ENCODE measurements at places on chromosomes 3 and 15. TPM values are rescaled to one million over a fixed set of nuclear protein-coding genes. Genes with fewer than 3 reads are reported as not detected.

DNA sequence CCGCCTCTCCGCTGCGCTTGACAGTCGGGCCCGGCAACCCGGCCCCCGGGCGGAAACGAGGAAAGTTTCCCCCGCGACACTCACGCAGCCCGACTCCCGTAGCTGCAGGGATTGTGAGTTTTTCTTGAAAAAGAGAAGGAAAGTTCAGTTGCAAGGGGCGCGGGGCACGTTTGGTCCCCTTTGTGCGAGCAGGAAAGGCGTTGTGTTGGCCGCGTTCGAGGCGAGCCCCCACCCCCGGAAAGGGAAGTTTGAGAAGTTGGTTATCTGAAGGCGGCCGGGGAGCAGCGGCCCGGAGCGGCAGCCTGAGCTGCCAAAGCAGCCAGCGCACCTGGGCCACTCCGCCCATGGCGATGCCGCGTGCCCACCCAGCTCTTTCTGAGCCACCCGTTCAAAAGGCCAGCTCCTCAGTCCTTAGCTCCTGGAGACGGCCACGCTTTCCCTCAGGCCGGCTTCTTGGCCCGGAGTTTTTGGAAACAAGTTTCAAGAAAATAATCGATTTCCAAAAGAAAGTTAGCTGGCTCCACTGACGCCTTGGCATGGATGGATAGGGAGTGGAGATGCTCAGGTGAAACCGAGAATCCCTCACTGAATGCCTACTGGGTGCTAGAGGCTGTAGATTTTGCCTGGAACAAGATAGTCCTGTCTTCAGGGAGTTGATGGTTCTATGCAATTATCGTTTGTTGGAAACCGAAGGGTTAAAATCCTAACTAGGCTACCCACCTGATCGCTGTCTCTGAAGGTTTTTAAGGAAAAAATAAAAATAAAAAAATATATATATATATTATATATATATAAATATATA, 832 bp downstream of the TGFBR2 start:
- DNase-seq = no peak
- H3K4me3 ChIP-seq = no peak overlapping the region
- no peaks in the 10 kb centered on the region for H3K4me1 ChIP-seq
- H3K27me3 ChIP-seq = no peaks in the 10 kb centered on the region
- no peaks in the 10 kb centered on the region for H3K36me3 ChIP-seq

DNA sequence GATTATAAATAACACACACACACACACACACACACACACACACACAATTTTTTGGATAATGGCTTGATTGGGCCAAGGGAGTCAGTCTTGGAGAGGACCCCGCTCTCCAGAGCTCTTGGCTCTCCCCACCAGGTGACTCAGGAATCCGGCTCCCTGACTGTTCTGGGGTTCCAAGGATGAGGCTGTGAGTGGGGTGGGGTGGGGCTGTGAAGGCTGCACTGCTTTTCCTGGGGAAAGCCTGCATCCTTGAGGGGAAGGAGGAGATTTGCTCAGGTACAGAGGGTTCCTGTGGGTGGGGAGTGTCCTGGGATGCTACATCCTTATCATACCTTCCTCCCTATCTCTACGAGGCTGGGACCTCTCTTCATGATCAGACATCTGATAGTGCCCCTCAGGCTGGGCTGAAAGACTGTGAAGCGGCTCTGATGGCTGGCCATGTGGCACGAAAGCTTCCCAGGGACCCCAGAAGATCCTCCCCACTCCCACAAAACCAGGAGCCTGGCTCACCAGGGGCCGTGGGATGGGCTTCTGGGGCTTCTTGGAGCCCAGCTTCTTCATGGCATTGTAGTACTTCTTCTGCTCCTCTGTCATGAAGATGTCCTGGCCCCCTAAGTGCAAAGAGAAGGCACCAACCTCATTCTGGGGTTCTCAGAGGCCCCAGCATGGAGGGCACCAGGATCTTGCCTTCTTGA, 59.2 kb downstream of the EXOG start:
- H3K4me1 ChIP-seq = no peaks in the 10 kb centered on the region
- no peak overlapping the region for H3K27ac ChIP-seq
- no peak for DNase-seq
- no peaks in the 10 kb centered on the region for H3K36me3 ChIP-seq
- H3K27me3 ChIP-seq = no peaks in the 10 kb centered on the region
- H3K4me3 ChIP-seq = no peak overlapping the region

DNA sequence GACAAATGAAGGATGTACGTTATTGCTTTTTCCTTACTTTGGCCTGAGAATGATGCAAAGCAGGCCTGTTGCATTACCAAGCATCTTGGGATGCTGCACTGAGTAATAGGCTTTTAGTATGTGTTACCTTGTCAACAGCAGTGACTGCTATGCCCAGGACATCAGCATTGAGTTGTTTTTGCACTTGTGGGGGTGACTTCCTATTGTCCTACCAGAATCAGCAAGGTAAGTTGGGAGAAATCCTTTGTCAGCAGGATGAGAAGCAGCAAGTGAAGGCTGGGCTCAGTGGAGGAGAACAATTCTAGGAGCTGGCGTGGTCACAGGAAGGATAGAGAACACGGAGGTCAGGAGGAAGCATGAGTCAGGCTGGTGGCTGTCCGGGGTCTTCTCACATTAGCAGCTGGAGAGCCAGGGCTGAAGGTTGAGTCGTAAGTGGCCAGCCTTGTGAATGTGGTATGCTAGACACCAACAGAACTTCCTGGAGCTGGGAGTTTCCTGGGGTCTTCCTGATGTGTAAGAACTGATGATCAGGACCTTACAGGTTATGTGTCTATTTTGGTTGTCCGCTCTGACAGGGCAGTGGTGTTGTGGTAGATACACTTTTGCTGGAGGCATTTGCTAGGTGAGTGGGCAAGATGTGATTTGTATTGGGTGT, 142.7 kb downstream of the FNDC3B start:
- H3K36me3 ChIP-seq = no peaks in the 10 kb centered on the region
- no peak for DNase-seq
- H3K27me3 ChIP-seq = no peaks in the 10 kb centered on the region
- no peaks in the 10 kb centered on the region for H3K4me1 ChIP-seq
- H3K4me3 ChIP-seq = no peak overlapping the region

DNA sequence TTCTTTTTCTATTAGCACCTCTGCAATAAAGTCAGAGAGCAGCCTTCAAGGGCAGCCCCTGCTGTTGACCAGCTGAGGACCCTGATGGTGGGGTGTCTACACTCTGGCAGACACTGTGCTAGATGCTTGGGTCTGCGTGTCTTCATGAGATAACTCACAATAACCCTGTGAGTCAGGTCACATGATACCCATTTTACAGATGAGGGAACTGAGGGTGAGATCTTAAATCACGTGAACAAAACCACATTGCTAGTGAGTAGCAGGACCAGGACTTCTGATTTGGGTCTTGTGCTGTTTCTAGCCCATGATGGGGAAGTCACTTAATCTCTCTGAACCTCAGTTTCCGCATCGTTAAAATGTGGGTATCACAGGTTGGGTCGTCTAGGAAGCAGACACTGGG, 118.5 kb upstream of the LIPC start:
- H3K4me1 ChIP-seq = no peaks in the 10 kb centered on the region
- H3K4me3 ChIP-seq = no peak overlapping the region
- no peaks in the 10 kb centered on the region for H3K27me3 ChIP-seq
- no peaks in the 10 kb centered on the region for H3K36me3 ChIP-seq

- no peaks in the 10 kb centered on the region for H3K27me3 ChIP-seq
- no peak overlapping the region for H3K4me3 ChIP-seq
- H3K36me3 ChIP-seq = no peaks in the 10 kb centered on the region
- H3K27ac ChIP-seq = no peak overlapping the region
- H3K4me1 ChIP-seq = peaks cover 55% of the 10 kb centered on the region
Observed at GRCh38 chr15:57114070-57114469, 195.6 kb downstream of the TCF12 start.

DNA sequence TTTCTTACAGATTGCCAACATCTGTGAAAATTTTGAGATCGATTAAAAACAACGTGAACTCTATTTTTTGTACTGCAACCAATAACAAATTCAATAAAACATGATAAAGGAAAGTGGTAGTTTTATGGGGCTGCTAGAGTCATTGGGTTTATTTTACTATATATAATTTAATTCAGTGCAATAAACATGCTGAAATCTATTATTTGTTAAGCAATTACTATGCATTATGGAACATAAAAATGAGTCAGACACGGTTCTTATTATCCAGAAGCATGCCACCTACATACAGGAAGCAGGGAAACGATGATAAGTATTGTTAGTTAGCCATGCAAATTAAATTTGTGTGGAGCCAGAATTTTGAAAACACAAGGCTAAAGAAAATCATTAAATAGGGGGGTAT, 27.2 kb downstream of the NPHP3 start:
- DNase-seq = no peak
- peaks cover 42% of the 10 kb centered on the region for H3K36me3 ChIP-seq
- H3K4me1 ChIP-seq = no peaks in the 10 kb centered on the region
- no peak overlapping the region for H3K27ac ChIP-seq

DNA sequence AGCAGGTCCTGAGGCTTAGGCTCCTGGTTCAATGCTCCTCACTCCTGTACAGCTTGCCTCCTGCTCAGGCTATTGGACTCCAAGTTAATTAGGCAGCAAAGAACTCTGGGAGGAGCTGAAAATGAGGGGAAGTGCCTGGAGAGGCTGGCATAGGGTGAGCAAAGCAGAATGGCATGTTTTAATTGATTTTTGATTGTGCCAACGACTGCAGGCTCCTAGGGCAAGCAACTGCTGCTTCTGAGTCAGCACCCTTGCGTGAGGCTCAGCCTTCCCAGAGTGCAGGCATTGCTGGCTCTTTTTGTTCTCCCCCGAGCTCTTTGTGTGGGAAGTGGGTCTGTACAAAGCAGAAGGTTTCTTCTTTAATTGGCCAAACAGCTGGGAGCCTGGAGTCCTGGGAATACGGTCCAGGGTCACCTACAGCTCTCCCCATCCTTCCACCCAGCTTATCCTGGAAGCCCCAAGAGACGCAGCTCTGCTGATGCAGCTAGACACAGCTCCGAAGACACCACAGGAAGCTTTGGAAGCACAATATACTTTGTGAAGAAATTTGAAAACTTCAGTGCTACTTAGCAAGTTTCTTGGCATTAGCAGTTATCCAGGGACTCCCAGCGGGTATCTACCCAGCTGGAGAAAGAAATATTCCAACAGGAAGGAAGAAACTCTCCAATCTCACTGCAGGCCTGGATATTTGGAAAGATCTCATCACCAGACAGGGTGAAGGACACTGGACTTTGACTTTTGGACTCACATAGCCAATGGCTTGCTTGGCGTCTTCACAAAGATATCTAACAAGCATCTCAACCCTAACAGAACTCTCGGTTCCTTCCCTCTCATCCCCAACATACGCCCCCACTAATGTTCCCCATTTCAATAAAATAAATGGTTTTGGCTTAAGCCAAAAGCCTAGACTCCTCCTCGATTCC, 76.8 kb downstream of the BDH1 start:
- no peak overlapping the region for H3K27ac ChIP-seq
- H3K27me3 ChIP-seq = no peaks in the 10 kb centered on the region
- no peak for DNase-seq
- no peaks in the 10 kb centered on the region for H3K36me3 ChIP-seq
- H3K4me3 ChIP-seq = no peak overlapping the region
- peaks cover 24% of the 10 kb centered on the region for H3K4me1 ChIP-seq

DNA sequence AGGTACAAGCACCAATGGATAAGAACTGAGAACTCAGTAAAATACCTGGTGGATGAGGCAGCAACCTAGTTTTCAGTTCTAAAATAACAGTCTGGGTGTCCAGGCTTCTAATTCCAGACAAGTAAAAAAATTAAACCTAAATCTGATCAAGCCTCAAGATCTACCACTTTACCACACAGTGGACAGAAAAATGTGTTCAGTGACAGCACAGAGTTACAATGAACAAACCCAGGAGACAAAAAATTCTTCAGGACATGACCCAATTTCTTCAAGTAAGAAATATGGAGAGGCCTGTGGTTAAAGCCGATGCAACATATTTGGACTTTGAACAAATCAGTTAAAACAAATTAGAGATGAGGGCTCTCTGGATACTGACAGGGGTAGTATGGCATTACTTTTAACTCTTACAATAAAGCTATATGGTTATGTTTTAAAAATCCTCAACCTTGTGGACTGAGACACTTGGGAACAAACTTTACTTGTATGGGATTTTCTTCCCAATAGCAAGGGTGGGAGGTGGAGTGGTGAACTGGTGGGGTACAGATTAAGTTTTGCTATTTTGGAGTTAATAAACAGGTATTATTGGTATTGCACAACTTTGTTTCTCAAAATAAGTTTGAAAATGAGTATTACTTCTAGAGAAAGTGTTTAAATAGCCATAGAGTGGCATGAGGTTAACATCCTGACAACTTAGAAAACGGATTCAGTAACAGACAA, 14.2 kb downstream of the CCNL1 start:
- no peak overlapping the region for H3K27ac ChIP-seq
- DNase-seq = no peak
- H3K36me3 ChIP-seq = peaks cover 54% of the 10 kb centered on the region
- H3K27me3 ChIP-seq = no peaks in the 10 kb centered on the region

DNA sequence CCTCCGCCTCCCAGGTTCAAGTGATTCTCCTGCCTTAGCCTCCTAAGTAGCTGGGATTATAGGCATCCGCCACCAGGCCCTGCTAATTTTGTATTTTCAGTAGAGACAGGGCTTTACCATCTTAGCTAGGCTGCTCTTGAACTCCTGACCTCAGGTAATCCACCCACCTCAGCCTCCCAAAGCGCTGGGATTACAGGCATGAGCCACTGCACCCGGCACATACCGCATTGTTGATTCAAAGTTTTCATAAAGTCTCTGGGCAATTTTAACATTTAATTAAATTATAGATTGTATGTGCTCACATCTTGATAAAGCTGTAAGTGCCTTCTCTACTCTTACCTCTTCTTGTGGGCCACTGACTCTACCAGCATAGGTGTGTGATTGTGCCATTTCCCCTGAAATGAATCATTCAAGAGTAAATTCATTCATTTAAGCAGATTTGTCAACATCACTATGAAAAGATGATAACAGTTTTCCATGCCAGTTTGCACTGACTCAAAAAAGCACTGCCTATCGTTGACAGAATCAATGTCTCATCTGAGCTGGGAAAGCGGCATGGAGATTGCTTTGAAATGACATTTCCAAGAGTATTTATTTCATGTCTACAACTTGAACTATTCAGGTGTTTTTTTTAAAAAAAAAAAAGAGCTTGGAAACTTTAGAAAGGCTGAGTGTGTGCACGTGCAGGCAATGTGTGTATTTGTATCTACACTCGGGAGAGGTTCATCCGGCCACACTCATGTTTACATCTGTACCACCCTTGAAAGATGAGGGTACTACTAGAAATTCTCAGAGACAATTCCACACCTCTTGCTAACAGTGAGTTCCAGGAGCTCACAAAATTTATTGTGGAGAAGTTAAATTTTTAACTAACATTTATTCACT, 3.5 kb downstream of the BCL2A1 start:
- no peak overlapping the region for H3K27ac ChIP-seq
- no peaks in the 10 kb centered on the region for H3K27me3 ChIP-seq
- no peak for DNase-seq
- H3K4me3 ChIP-seq = no peak overlapping the region
- peaks cover 13% of the 10 kb centered on the region for H3K4me1 ChIP-seq

Gene CRABP1
- total RNA-seq = not detected

Gene AHSG
- total RNA-seq = not detected

Gene CLDN1
- not detected for total RNA-seq

Gene AGBL1
- total RNA-seq = not detected

Gene SLC51B
- total RNA-seq = not detected

Gene MEIS2
- 68.2 TPM for total RNA-seq

Gene GNB5
- total RNA-seq = 23.7 TPM
